ENCODE measurements at places on chromosomes 12 and 14.

GRCh38 chr12:65586796-65587195, 237.5 kb upstream of the HMGA2 start:
- no peak for ATAC-seq

- ATAC-seq: peak; percentile 32
These were observed 1.8 kb upstream of the RHOF start for GRCh38 chr12:121795034-121795968.

DNA sequence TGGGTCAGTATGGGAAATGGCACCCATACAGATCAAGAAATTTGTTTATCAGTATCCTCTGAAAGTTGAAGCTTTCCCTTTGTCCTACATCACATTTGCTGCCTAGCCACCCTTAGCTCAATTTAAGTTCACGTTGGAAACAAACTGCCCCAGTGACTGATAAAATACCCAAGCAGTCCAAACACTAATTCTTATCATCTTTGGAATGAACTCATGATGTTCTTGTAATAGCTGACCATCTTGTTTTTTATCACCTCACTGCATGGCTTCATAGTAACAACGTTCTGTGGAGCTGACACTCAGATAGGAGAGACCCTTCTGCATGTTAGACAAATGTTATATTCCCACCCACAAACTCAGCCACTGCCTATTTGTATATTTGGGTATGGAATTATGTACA, 93.4 kb downstream of the GPR135 start:
- ATAC-seq: no peak

- ATAC-seq: no peak
These were observed 16.1 kb upstream of the CHGA start for GRCh38 chr14:92906823-92907222.
